ENCODE measurements at places on chromosomes 4 and X. TPM values are rescaled to one million over a fixed set of nuclear protein-coding genes. Genes with fewer than 3 reads are reported as not detected.

DNA sequence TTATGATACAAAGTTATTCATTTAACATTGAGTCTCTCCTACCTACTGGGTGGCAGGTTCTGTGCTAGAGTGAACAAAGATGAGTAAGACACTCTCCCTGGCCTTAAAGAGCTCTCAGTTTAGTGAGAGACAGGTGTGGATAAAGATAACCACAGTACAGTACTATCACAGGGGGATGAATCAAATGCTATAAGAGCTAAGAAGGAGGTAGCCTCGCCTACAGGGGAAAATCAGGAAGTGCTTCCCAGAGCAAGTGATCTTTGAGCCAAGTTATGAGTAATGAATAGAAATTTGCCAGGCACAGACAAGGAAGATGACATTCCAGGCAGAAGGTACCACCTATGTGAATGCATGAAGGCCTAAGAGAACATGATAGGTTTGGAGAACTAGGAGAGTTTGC is 3.4 kb upstream of the IGBP1 start:
- DNase-seq = peak; percentile 29

DNA sequence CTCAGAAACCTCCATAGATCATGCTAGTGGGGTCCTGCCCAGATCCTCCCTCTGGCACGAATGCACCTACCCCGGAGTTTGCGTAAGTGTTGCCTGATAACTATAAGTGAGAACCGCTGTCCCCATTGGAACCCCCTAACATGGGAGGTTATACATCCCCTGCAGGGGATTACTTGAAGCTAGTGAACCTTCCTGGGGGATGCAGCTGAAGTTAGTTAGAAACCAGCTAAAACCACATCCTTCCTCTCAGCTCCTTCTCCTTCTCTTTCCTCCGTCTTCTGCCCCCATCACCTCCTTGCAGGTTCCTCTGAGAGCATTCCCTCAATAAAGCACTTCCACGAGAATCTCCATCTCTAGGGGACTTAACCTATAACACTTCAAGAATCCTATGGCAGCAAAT is 95.0 kb downstream of the ZNF827 start:
- DNase-seq = no peak

Gene BEND2
- polyA plus RNA-seq = not detected

Gene TEX11
- not detected for polyA plus RNA-seq

Gene BEX1
- polyA plus RNA-seq = 0.09 TPM

- DNase-seq = peak; percentile 64
Measured at GRCh38 chr4:182925298-182925757, 8.1 kb upstream of the DCTD start.

Measured in mammary epithelial cell (primary cell).